ENCODE measurements at places on chromosomes 4 and X.
A peak's percentile ranks its signal among the peaks of the same experiment; 100 is the strongest.

- no peak for DNase-seq
These were observed 9.3 kb upstream of the FRMPD3 start for GRCh38 chrX:107440187-107440586.

DNA sequence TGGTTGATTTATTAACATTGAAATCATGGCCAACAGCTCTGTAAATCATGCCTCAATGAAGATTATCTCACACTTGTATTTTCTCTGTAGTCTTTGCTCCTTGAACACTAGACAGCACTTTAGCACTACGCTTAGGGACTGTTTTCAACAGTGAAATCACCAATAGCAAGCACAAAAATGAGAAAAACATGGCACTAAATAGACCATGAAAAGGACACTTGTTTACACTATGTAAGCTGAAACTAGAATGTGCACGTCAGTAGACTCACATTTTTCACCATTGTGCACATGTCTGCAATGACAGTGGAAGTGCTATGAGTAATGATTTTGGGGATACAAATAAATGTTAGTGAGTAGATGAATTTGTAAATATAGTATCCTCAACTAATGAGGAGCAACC lies 3.1 kb downstream of the BMP2K start:
- no peak for DNase-seq

GRCh38 chr4:107391630-107392028 lies 328.4 kb downstream of the PAPSS1 start:
- DNase-seq: no peak

DNA sequence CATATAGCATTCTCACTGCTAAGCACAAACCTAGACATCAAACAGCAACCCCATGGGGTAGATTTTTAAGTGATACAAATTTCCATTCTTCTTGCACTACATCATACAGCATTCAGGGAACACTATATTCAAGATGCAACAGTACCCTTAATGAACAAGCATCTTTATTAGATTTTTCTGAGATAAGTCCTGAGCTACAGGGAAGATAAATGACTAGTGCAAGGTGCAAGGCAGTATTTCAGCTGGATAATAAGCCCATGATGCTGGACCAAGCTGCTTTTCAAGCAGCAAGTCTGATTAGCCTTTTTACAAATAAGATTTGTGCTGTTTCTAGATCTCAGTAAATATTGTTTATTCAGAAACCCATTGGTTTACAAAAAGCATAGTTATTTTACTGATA lies 192.6 kb upstream of the ATOH1 start:
- no peak for DNase-seq

DNA sequence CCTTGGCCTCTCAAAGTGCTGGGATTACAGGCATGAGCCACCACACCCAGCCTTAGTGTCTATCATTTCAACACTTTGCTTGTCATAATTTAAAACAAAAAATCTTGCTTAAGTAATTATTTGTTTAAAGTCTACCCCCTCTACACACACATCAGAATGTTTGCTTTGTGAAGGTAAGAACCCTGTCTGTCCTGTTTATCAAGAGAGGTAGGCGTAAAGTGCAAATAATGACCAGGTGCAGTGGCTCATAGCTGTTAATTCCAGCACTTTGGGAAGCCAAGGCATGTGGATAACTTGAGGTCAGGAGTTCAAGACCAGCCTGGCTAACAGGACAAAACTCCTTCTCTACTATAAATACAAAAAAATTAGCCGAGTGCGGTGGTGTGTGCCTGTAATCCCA lies 326.7 kb upstream of the CLNK start:
- DNase-seq: no peak

- no peak for DNase-seq
These were observed 94.1 kb upstream of the BANK1 start for GRCh38 chr4:101696276-101697010.

GRCh38 chrX:100341142-100341510 lies 68.9 kb downstream of the PCDH19 start:
- no peak for DNase-seq

- no peak for DNase-seq
These were observed 7.7 kb downstream of the HPGDS start for GRCh38 chr4:94334962-94335361.

GRCh38 chr4:44493924-44494323 lies 45.3 kb upstream of the KCTD8 start:
- DNase-seq: no peak

DNA sequence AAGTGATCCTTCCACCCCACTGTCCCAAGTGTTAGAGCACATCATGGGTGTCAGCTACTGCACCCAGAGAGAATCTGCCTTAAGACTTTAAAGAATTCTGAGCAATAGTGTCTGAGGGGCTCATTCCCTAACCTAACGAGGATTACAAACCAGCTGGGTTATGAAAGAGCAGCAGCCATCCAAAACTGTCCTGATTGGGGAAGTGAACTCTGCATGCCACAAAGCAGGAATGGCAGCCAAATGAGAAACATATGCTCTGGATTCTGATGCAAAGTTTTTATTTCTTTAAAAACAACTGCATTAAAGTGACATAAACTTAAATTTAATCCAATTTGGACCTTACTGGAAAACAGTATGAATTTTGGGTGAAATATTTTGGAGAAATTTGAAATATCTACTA lies 103.2 kb downstream of the ANXA3 start:
- no peak for DNase-seq

- no peak for DNase-seq
These were observed 2.2 kb downstream of the SNX25 start for GRCh38 chr4:185211641-185212040.

DNA sequence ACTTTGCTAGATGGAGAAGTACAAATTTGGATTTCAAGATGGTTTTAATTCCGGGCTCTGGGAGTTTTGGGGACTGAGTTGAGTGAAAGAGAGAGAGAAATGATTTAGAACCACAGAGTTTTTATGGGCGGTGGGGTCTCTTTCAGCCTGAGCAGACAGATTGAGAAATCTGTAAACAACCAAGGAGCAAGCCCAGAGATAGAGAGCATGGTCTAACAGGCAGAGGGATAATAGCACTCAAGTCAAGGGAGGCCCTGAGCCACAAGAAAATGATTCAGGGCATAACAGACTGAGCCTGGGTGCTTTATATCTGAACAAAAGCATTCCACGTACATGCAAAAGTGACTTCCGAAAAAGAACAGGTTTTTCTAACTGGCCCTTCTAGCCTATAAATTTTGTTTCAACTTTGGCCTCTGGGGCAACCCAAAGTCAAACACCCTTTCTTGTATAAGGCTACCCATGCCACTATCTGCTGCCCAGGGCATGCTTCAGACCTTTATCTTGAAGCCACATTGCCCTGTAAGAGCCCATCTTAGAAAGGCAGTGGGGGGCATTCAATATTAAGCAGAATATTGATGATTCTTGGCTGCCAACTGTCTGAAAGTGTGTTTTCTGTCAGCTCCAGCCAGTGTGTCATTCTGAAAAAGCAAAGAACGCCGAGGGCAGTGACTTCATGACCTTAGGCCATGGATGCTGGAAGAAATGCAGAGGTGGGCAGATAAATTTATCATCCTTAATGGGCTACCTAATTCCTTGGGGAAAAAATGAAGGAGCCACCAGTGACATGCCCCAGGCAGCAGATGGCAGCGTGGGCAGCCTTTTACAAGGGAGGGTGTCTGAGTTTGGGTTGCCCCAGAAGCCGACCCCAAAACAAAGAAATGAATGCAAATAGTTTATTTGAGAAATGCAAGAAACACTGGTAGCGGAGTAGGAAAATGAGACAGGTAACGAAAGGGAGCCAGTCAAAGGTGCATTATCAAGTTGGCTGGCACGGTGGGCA lies 637.6 kb downstream of the MID1IP1 start:
- DNase-seq: no peak

DNA sequence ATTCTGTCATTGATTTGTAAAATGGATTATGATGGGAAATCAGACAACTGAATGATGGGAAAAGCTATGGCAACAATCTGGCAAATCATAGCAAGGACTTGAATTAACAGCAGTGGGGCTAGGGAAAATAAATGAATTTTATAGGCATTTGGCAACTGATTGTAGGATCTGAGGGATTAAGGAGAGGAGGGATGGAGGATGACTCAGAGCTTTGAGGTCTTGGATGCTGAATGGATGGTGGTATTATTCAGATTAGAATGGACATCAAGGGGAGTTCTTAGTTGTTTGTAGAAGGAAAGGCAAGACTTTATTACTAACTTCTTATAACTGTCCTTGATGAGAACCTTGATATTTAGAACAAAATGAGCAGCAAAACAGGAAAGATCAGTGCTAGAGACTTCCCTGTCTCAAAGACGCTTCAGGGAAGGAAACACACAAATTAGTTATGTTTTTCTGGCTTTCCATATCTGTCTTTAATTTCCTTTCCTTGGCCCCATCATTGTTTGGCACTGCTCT lies 51.4 kb upstream of the HHIP start:
- DNase-seq: no peak

DNA sequence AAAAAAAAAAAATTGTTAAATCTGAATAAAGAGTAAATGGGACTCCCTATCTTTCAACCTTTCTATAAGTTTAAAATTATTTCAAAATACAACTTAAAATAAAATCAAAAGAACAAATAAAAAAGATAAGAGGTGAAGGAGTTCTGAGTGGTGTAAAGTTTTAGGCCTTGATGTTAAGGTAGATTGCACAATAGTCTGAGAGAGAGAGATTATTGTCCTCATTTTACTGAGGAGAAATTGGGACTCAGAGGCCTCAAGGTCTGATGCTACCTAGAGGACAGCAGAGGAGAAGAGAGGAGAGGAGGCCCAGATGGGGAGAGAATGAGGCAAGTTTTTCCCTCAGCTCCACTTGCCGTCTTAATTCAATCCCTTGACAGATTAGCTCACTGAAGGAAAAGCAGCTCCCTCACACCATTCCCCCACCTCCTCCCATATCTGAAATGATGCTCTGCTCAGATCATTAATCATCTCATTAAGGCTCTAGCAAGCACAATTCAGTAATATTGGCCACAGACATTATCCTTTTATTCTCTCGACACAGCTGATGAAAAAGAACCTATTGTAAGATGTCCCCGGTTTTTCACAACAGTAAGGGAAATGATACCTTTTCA lies 106.3 kb upstream of the PTPN13 start:
- no peak for DNase-seq

GRCh38 chrX:124393238-124393637 lies 46.9 kb downstream of the SH2D1A start:
- DNase-seq: no peak

GRCh38 chr4:104394406-104395167 lies 100.1 kb downstream of the CXXC4 start:
- no peak for DNase-seq

DNA sequence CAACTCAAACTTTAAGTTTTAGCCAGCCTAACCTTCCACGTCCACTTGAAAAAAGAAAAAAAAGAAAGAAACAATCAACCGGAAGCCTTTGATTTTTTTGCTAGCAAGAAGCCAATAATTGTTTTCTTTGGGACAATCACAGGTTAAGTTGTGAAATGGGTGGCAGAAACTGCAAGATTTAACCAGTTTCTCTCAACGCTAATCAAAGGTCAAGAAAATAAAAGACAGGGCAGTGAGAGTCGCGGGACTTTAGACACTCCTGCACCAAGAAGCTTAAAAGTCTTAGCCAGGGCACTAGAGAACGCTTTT lies 1.0 kb downstream of the ACSL1 start:
- DNase-seq: no peak

DNA sequence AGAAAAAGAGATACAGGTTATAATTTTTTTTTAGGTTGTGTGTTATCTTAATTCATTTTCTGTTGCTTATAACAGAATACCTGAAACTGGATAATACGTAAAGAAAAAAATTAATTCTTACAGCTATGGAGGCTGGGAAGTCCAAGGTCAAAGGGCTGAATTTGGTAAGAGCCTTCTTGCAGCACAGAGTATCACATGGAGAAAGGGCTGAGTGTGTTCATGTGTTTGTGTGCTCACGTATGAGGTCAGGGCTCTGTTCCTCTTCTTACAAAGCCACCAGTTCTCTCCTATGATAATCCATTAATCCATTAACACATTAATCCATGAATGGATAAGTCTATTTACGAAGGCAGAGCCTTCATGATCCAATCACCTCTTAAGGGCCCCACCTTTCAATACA lies 8.6 kb upstream of the RAB28 start:
- no peak for DNase-seq

DNA sequence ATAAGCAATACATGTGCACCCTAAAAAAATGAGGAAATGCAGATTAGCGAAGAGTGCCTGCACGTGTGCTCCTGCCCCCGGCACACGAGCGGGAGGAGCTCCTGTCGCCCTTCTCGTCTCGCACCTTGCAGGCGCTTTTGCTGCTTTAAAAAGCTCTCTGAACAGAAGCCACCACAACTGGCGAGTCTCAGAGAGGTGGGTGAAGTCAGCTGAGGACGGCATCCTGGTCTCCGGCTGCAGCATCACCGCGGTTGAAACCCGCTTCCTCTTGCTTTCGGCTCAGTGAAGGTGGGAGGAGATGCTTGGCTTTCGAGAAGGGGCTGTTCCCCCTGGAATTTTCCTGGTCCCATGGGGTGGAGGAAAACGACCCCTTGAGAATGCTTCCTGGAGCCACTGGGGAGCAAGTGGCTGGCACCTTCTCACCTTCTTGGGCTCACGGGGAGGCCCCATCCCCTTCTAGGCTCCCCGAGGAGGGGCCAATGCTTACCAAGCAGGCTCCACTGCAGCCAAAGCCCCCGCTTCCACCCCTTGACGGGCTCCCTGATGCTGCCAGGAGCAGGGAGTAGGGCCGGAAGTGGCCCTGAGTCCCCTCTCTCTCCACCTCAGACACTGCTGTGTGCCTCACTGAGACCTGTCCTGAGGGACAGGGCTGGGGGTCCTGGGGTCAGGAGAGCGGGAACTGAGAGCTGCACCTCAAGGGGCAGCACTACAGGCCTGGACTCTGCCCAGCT lies 29.2 kb upstream of the MXD4 start:
- peak; percentile 10 for DNase-seq

DNA sequence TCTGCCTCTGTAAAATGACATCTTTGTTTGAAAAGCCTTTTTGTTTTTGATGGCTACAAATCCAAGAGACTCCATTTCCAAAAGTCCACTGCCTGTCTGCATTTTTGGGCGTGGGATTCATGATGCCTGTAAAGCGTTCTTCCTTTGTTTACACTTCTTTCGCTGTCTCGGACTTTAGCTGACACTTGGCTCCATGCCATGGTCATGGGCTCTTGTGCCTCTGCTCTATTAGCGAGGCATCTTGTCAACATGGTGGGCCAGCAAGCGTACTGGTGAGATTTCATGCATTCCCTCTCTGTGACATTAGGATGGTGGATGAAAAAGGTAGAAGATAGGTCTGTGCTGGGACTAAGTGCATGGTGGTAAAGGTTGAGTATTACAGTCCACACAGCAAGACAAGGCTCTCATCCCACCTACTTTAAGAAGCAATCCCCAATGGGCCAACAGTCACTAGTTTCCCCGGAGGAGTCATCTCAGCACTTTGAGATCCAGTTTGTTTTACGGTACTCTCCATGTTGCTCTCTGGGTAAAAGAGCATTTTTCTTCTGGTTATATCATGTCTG lies 298.2 kb upstream of the KLF3 start:
- no peak for DNase-seq

- no peak for DNase-seq
These were observed 94.2 kb downstream of the GPAT3 start for GRCh38 chr4:83629945-83630721.

- DNase-seq: no peak
These were observed 100.2 kb upstream of the C1QTNF7 start for GRCh38 chr4:15327311-15328298.

- DNase-seq: no peak
These were observed 93.7 kb upstream of the MAOA start for GRCh38 chrX:43562372-43562771.

GRCh38 chr4:36115312-36115711 lies 129.0 kb downstream of the ARAP2 start:
- DNase-seq: no peak
